ENCODE measurements at places on chromosomes 7 and 10. TPM values are rescaled to one million over a fixed set of nuclear protein-coding genes. Genes with fewer than 3 reads are reported as not detected.

GRCh38 chr10:70096705-70097420 lies 35.8 kb downstream of the AIFM2 start:
- no peak for DNase-seq

DNA sequence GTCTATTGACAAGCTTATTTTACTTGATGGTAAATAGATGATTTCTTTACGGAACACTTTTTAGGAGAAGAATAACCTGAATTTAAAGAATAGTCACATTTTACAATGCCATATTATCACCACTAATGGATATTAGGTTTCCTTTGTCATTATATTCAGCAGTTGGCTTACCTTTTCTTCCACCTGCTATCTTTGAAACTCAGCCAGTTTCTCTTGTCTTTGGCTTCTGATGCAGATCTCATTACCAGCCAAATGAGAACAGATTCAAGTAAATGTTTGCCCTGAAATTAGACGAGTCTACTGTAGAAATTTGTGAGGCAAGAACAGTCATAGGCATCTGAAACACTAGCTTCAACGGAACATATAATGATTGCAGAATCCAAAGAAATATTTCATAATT lies 85.5 kb upstream of the OIT3 start:
- no peak for DNase-seq

DNA sequence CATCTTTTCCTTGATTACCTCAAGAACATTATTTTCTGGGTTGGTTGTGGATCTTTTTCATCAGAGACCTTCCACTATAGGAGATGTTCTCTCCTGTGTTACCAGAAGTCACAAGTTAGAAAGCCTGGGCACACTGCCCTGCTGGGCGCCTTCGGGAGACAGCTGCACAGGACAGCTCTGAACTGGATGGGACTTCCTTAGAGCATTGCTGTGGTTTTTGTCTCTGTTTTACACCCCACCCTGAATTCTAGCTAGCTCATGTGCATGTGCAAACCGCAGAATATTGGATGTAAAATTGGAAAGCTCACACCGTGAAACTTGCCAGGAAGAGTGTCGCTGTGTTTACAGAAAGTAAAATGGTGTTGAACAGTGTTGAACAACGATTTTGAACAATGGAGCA lies 54.4 kb upstream of the SEC61G start:
- no peak for DNase-seq

GRCh38 chr10:94407668-94408067 lies 5.3 kb downstream of the TBC1D12 start:
- no peak for DNase-seq

- peak; percentile 35 for DNase-seq
Observed at GRCh38 chr7:155653803-155654202, 9.3 kb downstream of the RBM33 start.

DNA sequence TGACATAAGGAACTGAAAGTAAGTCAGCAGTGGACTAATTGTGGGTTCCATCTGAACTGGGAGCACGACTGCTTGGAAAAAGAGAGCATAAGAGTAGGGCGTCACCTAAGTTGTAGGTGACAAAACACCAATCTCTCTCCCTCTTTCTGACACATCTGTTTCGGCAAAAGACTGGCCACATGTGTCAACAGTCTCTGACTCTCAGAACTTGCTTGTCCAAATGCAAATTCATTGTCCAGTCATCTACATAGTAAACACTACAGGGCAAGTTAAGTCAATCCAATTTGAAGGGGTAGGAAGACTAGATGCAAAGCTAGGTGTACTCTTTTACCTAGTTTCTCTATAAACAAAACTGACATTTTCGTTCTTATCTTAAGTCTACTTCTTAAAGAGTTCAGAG lies 87.7 kb downstream of the ZNF438 start:
- no peak for DNase-seq

DNA sequence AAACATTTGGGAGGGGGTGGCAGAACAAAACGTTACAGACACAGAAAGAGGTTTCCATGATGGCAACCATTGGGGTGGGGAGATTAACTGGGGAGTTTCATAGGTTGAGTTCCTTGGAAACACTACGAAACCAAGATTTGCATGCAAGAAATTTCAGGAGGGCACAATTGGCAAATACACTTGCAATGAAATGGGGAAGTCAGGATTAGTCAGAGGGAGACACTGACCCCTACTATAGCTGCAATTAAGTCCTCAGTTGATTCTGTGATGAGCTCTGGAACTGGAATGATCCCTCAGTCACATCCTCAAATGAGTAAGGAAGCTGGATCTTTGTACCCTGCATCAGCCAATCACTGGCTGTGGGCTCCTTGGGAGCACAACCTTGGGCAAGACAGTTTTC lies 22.1 kb downstream of the CPEB3 start:
- no peak for DNase-seq

DNA sequence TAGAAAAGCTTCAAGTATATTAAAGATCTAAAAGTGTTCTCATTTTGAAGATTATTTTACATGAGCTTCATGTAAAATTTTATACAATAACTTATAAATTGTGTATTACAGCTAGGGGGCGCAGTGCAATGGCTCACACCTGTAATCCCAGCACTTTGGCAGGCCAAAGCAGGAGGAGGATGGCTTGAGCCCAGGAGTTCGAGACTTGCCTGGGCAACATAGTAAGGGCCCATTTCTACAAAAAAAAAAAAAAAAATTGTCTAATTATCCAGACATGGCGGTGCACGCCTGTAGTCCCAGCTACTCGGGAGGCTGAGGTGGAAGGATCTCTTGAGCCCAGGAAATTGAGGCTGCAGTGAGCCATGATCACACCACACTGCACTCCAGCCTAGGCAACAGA lies 16.6 kb downstream of the ACBD5 start:
- no peak for DNase-seq

- DNase-seq = no peak
Observed at GRCh38 chr10:89314676-89315075, 12.8 kb downstream of the IFIT2 start.

DNA sequence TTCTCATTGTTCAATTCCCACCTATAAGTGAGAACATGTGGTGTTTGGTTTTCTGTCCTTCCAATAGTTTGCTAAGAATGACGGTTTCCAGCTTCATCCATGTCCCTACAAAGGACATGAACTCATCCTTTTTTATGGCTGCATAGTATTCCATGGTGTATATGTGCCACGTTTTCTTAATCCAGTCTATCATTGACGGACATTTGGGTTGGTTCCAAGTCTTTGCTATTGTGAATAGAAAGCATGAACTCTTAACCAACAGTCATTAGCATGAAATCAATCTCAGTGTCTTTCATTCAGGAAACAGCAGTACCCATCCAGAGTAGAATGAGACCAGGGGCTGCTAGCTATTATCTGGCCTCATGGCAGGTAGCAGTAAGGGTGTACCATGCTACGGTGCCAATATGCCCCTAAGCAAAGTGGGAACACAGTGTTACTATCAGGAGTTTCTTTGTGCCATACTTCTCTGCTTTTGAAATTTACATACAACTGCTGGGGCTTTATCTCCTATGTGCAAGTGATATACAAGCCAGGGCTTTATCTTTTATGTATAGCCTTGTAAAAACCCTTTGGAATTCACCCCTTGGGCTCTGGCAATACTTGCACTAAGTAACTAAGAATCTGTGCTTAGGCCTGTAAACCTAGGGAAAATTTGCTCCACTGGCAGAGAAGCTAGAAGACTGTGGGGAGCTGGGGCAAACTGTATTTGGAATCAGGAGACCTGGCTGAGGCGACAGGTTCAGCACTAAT lies 5.4 kb downstream of the PON2 start:
- no peak for DNase-seq

- peak; percentile 42 for DNase-seq
Observed at GRCh38 chr7:16428672-16429071, 7.3 kb upstream of the CRPPA start.

FAM25C gene
- total RNA-seq = not detected

SDK1 gene
- total RNA-seq = under 0.01 TPM

PRTFDC1 gene
- total RNA-seq = 5.3 TPM

SLC13A4 gene
- 0.36 TPM for total RNA-seq

GRID2IP gene
- total RNA-seq = not detected

GLI3 gene
- total RNA-seq = 11.9 TPM

CALML3 gene
- not detected for total RNA-seq

AP1S1 gene
- total RNA-seq = 101 TPM

ERVW-1 gene
- not detected for total RNA-seq

ZNF239 gene
- total RNA-seq = 4.7 TPM

ABI1 gene
- total RNA-seq = 76.9 TPM

SYCE1 gene
- total RNA-seq = 0.72 TPM
